ENCODE measurements at places on chromosomes 4 and X.
A peak's percentile ranks its signal among the peaks of the same experiment; 100 is the strongest.

- no peak for DNase-seq
Observed at GRCh38 chrX:8404926-8405325, 59.7 kb upstream of the VCX3B start.

GRCh38 chrX:39805022-39805421 lies 292.7 kb downstream of the BCOR start:
- no peak for DNase-seq

GRCh38 chrX:151929126-151929525 lies 16.4 kb downstream of the MAGEA4 start:
- DNase-seq, result no peak

- peak; percentile 29 for DNase-seq
Observed at GRCh38 chrX:15855568-15856221, 1.1 kb upstream of the AP1S2 start.

DNA sequence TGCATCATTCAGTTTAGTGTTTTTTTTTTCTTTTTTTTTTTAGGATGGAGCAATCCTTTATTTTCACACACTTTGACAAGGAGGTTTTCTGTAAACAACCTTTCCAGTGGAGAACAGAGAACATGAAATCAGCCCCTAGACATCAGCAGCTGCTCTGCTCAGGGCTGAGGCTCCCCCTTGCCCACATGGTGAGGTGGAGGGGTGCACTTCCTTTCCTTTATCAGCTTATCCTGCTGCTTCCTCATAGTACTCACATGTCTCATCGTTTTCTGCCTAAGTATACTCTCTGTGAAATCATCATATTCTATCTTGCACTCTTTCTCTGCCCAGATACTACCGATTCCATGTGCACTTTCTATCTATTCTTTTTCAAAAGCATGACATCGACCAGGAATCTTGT lies 47.6 kb upstream of the PRSS12 start:
- no peak for DNase-seq

DNA sequence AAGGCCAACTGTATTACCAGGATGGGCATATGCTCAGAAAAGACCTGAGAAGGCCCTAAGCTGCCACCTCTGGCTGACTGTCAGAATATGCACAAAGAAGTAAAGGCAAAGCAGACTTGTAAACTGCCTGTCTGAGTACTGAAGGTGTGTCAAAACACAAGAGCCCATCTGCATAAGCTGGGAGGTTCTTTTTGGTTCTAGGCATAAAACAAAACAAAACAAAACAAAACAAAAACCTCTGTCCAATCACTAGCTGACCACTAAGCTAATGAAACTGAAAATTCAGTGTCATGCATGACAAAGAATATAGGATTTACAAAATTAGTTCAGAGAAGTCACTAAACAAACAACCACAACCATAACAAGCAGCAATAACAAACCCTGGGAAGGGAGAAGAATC lies 20.6 kb downstream of the SH3D19 start:
- DNase-seq, result no peak

GRCh38 chrX:71911731-71912050 lies 1.0 kb downstream of the NHSL2 start:
- peak; percentile 74 for DNase-seq

DNA sequence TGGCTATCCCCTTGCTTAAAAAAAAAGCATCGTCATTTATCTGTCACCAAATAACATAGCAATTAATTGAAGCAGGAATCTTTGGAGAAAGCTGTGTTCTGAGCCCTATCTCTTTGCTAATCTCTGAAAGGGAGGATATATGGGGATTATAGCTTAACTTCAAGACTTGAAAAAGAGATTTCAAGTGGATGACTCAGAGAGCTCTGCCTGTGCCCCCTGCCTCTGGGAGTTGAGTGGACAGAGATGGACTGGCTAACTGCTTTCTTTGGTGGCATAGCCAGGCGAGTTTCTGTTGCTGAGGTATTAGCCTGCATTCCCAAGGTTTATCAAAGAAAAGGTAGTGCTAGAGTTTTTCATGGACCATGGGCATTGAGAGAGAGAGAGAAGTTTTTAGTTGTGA lies 91.6 kb downstream of the DDIT4L start:
- DNase-seq, result peak; percentile 40

DNA sequence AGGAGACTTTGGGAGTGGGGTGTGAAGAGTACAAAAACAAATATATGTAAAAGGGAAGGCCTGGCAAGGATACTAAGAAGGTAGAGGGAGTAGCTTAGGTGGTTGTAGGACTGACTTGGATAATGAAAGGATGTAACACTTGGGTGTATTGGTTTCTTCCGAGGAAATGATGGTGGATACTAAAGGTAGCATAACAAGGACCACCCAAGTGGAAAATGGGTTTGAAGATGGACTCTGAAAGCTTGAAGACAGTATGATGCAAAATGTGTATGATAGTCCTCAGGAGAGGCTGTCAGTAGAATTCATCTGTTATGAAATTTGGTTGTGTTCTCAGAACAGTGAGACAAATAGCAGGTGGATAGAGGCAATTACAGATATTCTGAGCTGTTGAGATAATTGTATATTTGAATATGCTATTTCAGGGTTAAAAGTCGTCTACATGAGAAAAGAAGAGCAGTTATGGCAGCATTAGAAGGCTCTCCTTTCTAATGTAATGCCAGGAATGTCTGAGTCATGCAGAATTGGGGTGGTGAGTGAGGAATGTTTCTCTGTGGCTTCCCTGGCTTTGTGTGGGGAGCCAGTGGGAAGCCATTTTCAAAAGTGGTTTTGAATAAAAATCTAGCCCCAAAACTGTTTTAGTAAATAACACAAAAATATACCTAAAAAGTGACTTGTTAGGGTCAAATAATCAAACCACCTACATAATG lies 75.6 kb downstream of the FHIP1A start:
- DNase-seq, result peak; percentile 26

GRCh38 chr4:162909952-162910351 lies 256.7 kb downstream of the NAF1 start:
- DNase-seq, result no peak

DNA sequence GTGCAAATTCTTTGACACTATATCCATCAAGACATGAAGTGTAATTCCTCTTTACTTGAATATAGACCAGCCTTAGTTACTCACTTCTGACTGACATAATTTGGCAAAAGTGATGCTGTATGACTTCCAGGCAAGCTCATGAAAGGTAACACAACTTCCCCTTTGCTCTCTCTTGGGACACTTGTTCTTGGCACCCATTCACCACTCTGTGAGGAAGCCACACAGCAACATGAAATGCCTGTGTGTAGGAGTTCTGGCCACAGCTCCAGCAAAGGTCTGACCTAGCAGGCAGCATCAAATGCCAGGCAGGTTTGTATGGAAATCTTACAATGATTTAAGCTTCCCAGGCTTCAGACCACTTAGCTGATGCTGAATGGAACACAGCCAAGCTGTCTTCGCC lies 280.3 kb downstream of the PDHA2 start:
- DNase-seq, result no peak

DNA sequence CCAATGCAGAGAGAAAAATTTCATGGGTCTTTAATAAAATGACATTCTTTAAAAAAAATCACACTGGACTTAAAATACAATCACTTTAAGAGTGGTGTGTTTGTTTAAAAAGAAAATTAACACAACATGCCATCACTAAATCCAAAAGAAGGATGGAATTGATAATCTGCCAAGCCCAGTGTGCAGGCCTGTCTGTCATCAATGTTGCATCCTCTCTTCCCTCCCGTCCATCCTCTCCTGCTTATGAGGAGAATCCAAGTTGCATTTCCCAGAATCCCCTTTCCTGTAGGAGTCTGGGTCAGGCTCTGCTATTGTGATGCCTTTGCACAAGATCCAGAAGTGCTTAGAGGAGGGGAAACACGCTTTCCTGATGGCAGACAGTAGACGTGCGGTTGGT lies 169.4 kb downstream of the MID1 start:
- no peak for DNase-seq

- DNase-seq, result no peak
Observed at GRCh38 chrX:107293056-107293455, 86.6 kb downstream of the DNAAF6 start.

GRCh38 chrX:121165930-121166359 lies 118.5 kb downstream of the GLUD2 start:
- no peak for DNase-seq

GRCh38 chr4:187276736-187277408 lies 553.2 kb upstream of the FAT1 start:
- no peak for DNase-seq

DNA sequence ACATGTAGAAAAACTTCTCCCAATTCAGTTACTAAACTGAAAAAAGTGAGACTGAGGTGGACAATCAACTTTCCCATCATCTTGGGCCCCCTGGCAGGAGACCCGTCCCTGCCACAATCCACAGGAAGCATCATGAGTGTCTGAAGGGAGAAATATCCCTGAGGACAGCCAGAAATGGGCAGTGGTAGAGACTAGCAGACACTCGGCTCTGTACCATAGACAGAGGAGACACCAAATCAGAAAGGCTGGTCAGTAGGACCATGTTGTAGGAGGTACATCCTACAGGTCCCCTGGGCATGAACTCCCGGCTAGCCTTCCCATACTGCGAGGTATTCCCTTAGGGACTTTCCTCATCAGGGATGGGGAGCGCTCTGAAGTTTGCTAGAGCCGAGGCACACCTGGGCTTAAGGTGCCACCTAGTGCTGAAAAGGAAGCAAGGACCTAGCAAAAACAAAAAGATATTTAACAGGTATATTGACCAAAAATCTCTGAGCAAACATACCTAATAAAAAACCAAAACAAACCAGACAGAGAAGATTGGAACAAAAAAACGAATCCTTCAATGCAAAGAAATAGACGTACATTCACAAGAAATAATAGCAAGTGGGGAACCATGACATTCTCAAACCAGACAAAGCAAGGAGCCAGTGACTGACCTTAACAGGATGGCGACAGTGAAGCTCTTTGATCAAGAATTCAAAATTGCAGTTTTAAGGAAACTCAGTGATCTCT lies 55.6 kb downstream of the HAUS3 start:
- peak; percentile 76 for DNase-seq

GRCh38 chrX:150594584-150594983 lies 26.2 kb downstream of the MTM1 start:
- DNase-seq, result no peak

DNA sequence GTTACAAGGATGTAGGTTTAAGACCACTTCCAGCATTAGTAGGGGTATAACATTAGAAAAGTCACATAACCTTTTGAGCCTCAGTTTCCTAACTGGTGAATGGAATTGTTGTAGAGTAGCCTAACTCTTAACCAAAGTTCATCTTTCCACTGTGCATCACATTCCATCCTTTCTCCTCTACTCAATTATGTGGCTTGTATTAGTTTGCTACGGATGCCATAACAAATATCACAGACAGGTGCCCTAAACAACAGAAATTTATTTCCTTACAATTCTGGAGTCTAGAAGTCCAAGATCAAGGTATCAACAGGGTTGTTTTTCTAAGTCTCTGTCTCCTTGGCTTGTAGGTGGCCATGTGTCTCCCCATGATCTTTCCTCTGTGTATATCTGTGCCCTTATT lies 231.9 kb downstream of the RASL11B start:
- no peak for DNase-seq

DNA sequence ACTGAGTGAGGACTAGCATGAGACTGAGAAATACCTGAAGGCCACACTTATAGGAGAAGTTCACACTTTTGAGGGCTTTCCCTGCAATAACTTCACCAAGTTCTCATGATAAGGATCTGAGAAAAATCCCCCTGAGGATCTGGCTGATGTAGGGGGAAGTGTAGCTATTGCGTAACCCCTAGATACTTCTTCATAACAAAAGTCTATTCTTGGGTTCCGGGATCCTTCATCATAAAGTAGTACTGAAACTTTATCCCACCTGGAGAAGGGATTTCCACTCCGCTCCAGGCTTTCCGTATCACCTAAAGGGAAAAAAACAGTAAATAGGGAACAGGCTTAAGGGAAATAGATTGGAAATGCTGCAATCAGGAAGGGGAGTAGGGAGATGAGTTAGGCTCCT lies 13.3 kb downstream of the USP27X start:
- DNase-seq, result no peak

DNA sequence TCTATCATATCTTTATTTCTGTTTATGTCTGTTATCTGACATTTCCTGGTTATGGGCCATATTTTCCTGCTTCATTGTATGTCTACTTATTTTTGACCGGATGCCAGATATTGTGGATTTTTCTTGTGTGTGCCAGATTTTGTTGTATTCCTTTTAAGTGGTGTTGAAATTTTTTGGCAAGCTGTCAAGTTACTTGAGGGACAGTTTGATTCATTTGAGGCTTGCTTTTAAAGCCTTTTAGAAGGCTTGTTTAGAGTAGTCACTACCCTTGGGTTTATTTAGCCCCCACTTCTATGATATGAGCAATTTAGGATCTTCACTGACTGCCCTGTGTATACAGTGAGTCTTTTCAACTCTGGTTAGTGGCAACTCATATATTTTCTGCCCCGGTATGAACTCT lies 29.2 kb upstream of the NPY2R start:
- no peak for DNase-seq

- DNase-seq, result no peak
Observed at GRCh38 chrX:72262077-72262476, 15.0 kb downstream of the RPS4X start.

GRCh38 chrX:34849371-34849770 lies 93.2 kb upstream of the FAM47B start:
- no peak for DNase-seq

All from neural progenitor cell (in vitro differentiated cells).